GM12878 (cell line): ENCODE measurements at places on chromosomes 16 and 17.

DNA sequence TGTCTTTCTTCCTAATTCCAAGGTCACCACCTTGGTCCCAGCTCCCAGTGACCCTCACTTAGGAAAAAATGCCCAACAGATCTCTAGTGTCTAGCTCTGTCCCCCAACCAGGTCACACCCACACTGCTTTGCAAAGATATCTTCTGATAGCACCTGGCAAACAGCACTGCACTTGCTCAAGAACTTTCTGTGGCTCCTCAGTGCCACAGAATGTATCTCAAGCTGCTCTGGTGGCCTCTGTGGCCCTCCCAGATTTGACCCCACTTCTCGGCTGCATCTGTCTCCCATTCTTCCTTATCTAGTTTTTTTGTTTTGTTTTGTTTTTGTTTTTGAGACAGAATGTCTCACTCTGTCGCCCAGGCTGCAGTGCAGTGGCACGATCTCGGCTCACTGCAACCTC, 5.0 kb downstream of the ZNF688 start:
- DNase-seq, result no peak

- DNase-seq, result no peak
Observed at GRCh38 chr17:66386498-66387351, 84.3 kb downstream of the PRKCA start.

GRCh38 chr17:76585033-76585648, 519 bp downstream of the ST6GALNAC2 start:
- no peak for DNase-seq

- DNase-seq, result no peak
Observed at GRCh38 chr17:79464318-79465010, 146.4 kb downstream of the RBFOX3 start.

- no peak for DNase-seq
Observed at GRCh38 chr16:89345642-89346150, 128.2 kb downstream of the ZNF778 start.
